Activated naive CD8-positive, alpha-beta T cell treated with anti-CD3 and anti-CD28 coated beads, Interleukin-2, amount 10 ng/mL, durations not matched to agents 7 days and 5 days (primary cell): ENCODE measurements at places on chromosomes 7 and 10. TPM values are rescaled to one million over a fixed set of nuclear protein-coding genes. Genes with fewer than 3 reads are reported as not detected.

LRMDA gene
- not detected for total RNA-seq

CYP3A4 gene
- total RNA-seq: not detected

GRCh38 chr7:70857793-70858545 lies 274.0 kb upstream of the GALNT17 start:
- H3K4me1 ChIP-seq: no peaks in the 10 kb centered on the region
- no peaks in the 10 kb centered on the region for H3K27me3 ChIP-seq
- H3K4me3 ChIP-seq: no peak overlapping the region
- no peak for DNase-seq
- H3K36me3 ChIP-seq: no peaks in the 10 kb centered on the region
- no peak overlapping the region for H3K27ac ChIP-seq

DNA sequence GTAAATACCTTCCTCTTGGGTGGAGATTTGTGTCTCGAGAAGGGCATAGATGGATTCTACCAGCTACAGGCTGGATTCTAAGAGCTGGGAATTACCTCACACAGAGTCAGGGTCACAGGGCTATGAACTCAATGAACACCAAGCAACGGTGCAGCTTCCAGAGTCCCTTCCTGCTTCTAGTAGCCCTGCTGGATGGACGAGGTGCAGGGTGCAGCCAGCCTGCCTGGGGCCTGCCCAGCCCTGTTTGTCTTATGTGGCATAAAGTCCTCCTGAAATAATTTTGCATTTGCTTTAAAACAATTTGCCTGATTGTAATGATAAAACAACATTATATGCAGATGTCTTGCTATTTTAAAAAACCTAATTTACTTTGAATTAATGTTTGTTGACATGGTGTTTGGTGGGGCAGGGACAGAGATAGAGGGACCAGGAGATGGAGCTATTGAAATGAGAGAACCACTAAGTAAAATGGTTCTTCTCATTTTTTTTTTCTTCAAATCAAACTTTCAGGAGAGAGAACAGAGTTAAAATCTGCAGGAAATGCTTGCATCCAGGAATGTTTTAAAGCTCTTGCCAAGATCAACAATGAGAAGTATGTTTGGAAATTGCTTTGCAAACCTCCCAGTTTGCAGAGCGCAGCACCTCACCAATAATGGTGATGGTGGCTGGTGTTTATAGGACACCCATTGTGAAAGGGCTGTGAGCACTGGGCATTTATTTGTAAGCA lies 305.4 kb upstream of the PODXL start:
- no peaks in the 10 kb centered on the region for H3K36me3 ChIP-seq
- H3K4me1 ChIP-seq: no peaks in the 10 kb centered on the region
- no peak for DNase-seq
- H3K27me3 ChIP-seq: peaks cover 2% of the 10 kb centered on the region
- no peak overlapping the region for H3K27ac ChIP-seq
- H3K4me3 ChIP-seq: no peak overlapping the region

- H3K4me3 ChIP-seq: no peak overlapping the region
- DNase-seq: no peak
- no peak overlapping the region for H3K27ac ChIP-seq
- peaks cover 3% of the 10 kb centered on the region for H3K27me3 ChIP-seq
- H3K36me3 ChIP-seq: no peaks in the 10 kb centered on the region
These were observed 128.3 kb upstream of the POT1 start for GRCh38 chr7:125057963-125058362.

- H3K27me3 ChIP-seq: no peaks in the 10 kb centered on the region
- H3K27ac ChIP-seq: no peak overlapping the region
- H3K4me3 ChIP-seq: no peak overlapping the region
- peaks cover 33% of the 10 kb centered on the region for H3K4me1 ChIP-seq
These were observed 3.5 kb downstream of the RASSF4 start for GRCh38 chr10:44962870-44963738.

GRCh38 chr7:138864667-138865066 lies 66.7 kb upstream of the ATP6V0A4 start:
- no peak for DNase-seq
- no peak overlapping the region for H3K4me3 ChIP-seq
- no peaks in the 10 kb centered on the region for H3K27me3 ChIP-seq
- no peak overlapping the region for H3K27ac ChIP-seq
- H3K4me1 ChIP-seq: peaks cover 8% of the 10 kb centered on the region
- H3K36me3 ChIP-seq: peaks cover 2% of the 10 kb centered on the region

GRCh38 chr10:100506596-100507356 lies 12.9 kb downstream of the SEC31B start:
- H3K4me3 ChIP-seq: peak overlapping the region; percentile 87
- H3K4me1 ChIP-seq: peaks cover 88% of the 10 kb centered on the region
- H3K27me3 ChIP-seq: no peaks in the 10 kb centered on the region
- DNase-seq: no peak
- H3K36me3 ChIP-seq: peaks cover 46% of the 10 kb centered on the region
